ENCODE measurements at places on chromosomes 3 and 15.

DNA sequence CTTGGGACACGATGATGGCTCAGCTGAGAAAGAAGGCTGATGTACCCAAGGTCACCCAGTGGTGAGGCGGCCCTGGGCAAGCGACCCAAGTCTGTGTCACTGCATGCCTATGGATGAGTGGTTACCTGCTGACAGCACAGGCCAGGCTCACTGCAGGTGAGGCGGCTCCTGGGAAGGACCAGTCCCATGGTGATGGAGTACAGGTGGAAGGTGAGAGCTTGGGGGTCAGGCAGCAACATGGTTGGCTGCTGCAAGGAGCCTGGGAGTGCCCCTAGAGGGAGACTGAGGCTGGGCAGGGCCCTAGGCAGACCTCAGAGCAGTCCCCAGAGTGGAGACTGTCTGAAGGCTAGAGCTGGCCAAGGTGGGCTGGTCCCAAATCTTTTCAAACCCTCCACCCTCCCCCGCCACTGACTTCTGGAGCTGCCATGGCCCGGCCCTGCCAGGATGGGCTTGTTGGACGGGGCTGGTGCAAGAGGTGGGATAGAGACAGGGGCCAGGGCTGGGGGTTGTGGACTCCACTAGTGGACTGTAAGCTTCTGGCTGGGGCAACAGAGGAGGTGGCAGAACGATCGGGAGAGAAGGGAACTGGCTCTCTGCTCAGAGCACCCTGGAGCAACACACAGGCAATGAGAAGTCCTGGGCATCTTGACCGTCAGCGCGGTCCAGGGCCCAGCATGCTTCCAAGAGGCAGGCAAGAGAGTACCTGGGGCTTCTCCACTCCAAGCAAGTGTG, 72.5 kb upstream of the SLC6A11 start:
- no peak for DNase-seq

- no peak for DNase-seq
Observed at GRCh38 chr3:192260116-192261010, 467.0 kb downstream of the FGF12 start.

- no peak for DNase-seq
Observed at GRCh38 chr3:42701371-42702065, 1.1 kb downstream of the HHATL start.

GRCh38 chr3:105801397-105801796, 67.4 kb downstream of the CBLB start:
- DNase-seq = no peak

DNA sequence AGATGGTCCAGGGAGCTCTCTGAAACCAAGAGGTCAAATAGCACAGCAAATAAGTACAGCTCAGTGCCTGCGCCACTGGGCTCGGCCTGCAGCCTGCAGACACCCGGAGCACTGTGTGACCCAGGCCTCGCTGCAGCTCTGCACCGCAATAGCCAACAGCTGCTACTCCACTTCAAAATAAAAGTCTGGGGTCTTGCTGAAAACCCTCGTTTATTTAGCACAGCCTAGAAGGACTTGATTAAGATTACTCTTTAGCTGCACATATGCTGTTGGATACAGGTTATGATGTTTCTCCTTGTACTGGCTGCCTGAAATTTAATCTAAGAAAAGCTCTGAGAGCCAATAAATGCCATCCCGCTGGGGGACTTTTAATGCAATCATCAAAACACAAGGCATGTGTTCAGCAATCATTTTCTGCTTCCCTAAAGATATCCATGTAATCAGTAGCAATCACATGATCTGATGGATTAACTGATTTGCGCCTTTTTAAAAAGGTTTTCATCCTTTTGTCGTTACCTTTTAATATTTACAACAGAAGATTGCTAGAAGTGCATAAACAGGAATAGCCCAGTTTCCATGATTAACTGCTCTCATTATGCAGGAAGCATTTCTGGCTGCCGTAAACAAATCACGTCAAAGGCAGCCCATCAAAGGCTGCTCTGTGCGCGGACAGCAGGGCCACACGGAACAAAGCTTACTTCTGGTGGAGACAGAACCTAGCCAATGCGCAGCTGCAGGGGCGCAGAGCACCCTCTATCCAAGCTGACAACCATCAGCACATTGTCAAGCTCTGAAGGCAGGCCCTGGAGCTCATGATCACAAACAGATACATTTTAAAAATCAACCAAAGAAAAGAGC, 58.8 kb downstream of the CLASP2 start:
- DNase-seq = peak; percentile 80

DNA sequence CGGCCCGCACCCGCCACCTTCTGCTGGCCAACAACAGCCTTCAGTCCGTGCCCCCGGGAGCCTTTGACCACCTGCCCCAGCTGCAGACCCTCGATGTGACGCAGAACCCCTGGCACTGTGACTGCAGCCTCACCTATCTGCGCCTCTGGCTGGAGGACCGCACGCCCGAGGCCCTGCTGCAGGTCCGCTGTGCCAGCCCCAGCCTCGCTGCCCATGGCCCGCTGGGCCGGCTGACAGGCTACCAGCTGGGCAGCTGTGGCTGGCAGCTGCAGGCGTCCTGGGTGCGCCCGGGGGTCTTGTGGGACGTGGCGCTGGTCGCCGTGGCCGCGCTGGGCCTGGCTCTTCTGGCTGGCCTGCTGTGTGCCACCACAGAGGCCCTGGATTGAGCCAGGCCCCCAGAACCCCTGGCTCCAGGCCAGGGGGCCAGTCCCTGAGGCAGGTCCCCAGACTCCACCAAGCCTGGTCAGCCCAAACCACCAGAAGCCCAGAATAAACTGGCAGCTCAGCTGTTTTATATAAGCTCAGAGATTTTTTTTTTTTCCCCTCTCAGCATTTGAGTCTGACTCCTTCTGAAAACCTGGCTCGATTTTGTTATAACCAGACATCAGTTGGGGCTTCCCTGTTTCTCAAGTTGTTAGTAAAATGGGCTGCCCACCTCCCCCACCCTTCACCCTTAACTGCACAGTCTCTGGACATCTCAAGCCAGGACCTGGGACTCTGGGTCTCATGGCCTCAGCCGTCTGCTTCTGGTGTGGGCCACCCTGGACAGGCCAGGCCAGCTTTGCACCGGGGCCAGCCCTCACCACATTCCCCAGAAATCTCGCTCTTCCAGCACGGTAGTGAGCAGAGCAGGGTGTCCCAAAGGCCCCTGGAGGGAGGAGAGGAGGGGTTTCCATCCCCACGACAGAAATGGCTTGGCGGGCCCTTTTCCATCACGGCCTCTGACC, 1.6 kb downstream of the GP9 start:
- DNase-seq = no peak

- DNase-seq = no peak
Observed at GRCh38 chr3:6439226-6439625, 421.7 kb upstream of the GRM7 start.

GRCh38 chr15:67853454-67853853, 13.6 kb upstream of the RNU6-1 start:
- DNase-seq = no peak

GRCh38 chr3:44529927-44530326, 25.1 kb upstream of the ZKSCAN7 start:
- no peak for DNase-seq

GRCh38 chr15:100341750-100342560, at the start of gene ADAMTS17:
Gene ADAMTS17, minus strand, starts transcription at chr15:100341975. Its CDS starts 76 bp downstream, at chr15:100341899.
- DNase-seq = peak; percentile 92

- no peak for DNase-seq
Observed at GRCh38 chr15:66131200-66131599, 122.3 kb downstream of the MEGF11 start.

DNA sequence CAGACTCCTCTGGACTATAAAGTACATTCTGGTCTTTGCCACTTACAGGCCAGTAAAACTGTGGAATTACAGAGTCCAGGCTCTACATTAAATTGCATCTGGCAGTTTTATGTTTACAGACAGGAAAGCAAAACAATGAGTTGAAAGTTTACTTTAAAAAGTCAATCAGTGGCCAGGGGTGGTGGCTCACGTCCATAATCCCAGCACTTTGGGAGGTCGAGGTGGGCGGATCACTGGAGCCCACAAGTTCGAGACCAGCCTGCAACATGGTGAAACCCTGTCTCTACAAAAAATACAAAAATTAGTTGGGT, 53.8 kb downstream of the TM4SF4 start:
- DNase-seq = no peak

DNA sequence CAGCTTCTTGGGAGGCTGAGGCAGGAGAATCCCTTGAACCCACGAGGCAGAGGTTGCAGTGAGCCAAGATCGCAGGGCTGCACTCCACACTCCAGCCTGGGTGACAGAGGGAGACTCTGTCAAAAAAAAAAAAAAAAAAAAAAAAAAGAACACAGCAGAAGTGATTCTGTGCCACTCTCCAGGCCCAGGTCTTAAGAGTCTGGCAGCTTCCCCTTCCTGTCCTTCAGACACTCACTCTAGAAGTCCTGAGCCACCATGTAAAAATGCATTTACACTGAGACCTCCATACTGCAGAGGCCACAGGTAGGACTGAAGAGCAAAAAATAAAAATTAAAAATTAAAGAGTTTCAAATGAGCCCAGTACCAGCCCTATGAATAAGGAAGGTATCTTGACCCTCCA, 11.8 kb upstream of the CDV3 start:
- no peak for DNase-seq

Data from NCI-H1105 treated with DMSO at 0.1 percent for 48 hours (cell line).